ENCODE measurements at places on chromosomes 16 and 17.
A peak's percentile ranks its signal among the peaks of the same experiment; 100 is the strongest.

DNA sequence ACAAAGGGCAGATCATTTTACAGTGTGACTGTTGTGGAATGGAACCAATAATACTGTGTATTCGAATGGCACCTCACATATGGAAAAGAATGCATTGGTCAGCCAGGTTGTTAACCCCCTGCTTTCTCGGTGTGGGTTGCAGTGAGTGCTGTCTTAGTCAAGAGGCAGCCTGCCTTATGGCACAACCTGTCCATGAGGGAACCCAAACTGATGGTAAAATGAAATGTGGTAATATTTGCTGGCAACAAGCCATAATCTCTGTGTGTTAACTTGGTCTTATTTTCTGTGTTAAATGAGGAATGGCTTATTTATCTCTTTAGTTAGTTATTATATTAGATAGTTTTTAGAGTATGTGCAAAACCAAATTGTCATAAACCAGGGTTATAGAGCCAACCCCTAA lies 81.6 kb downstream of the TMC6 start:
- DNase-seq: no peak

GRCh38 chr16:69905171-69905555 lies 46.0 kb upstream of the CLEC18A start:
- no peak for DNase-seq

- no peak for DNase-seq
These were observed 239.2 kb upstream of the SOX9 start for GRCh38 chr17:71881581-71881980.

GRCh38 chr16:19095654-19096053 lies 18.1 kb upstream of the ITPRIPL2 start:
- no peak for DNase-seq

- peak; percentile 3 for DNase-seq
These were observed 137.0 kb upstream of the SOX9 start for GRCh38 chr17:71983828-71984227.

Measured in stimulated activated naive CD8-positive, alpha-beta T cell treated with anti-CD3 and anti-CD28 coated beads, Interleukin-15, Interleukin-2, amounts not matched to agents 100 U/mL and 50 U/mL, for 24 hours (primary cell).